ENCODE measurements at places on chromosomes 3 and 15.

DNA sequence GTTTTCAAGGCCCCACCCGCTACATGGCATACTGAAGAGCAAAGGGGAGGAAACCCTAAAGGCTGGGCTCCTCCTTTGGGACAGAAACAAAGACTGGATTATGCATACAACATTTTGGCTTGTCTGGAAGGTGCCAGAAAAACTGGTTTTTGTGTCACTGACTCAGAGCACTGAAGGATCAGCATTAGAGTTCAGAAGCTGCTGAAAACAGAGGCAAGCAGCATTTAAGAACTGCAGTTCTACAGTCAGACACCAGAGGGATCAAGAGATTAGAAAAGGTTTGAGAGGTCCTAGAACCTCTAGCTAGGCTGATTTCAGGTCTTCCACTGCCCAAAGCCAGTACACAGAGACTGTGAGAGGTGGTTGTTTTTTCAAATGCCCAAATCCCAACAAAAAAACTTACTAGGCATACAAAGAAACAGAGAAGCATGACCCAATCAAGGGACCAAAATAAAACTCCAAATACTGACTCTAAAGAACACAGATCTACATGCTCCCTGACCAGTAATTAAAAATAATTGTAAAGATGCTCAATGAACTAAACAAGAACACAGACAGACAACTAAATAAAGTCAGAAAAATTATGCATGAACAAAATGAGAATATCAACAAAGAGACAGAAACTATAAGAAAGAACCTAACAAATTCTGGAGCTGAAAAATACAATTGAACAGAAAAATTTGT lies 91.2 kb downstream of the SENP2 start:
- no peak for DNase-seq

DNA sequence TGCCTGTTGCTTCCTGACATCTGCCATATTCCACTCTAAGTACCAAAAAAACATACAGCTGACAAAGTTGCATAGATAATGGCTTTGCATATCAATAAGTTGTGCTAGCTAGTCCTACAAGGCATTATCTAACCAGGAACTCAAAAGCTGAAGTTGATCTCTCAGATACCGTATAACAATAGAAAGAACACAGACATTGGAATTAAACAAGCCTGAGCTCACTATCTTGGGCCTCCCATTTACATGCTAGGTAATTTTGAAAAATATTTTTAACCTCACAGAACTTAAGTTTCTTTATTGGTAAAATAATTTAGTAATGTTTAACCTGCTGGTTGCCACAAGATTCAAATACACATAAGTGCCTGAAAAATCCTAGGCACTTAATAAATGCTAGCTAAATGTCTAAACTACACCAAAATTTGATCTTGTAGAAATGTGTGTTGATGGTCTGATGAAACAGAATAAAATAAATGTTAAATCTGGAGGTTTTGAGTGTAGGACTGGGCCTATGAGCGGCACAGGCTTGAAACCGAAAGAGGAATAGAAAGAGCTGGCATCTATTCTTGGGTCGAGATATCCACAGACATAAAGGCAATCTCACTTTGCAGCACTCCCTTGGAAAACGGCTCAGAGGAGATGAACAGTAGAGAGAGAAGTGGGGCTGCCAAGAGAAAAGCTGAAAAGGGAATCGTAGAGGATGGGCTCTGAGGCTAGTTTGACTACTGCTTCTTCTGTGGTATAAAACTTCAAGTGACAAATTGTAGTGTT lies 29.9 kb upstream of the TTC14 start:
- DNase-seq, result no peak

DNA sequence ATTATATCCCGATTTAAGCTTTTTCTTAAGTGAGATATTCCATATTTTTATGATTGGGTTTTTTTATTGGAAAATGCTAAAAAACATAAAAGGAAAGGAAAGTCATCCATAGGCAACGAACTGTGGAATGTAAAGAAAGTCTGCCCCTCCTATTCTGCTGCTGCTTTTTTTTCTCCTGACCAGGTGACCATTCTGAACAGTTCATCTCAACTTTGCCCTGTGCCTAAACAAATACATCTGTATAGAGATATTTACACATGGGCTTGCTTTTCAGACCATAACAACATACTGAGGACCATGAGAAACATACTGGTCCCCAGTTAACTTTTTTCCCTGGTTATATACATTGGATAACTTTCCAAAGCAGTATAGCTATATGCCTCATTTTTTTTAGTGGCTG lies 18.9 kb upstream of the MLF1 start:
- DNase-seq, result no peak

DNA sequence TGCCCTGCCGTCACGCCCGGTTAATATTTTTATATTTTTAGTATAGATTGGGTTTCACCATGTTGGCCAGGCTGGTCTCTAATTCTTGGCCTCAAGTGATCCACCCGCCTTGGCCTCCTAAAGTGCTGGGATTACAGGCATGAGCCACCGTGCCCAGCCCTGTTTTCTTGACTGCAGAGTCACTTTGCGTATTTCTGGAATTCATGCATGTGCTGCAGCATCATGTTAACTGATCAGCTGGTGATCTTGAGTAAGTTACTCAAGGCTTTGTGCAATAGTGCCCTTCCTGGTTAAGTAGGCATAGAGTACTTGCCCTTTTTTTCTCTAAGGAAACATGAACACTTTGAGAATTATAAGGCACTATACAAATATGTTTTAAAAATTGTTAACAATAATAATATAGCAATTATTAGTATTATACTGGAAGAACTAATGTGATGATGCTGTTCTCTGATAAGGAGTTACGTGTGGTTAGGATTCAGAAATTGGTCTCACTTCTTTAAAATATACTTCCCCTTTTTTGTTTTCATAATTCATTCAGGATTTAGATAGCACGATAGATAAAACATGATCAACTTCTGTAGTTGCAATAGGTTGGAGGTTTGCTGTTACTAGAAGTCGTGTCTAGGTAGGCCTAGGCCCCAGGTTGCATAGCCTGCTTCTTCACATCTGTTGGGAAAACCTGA lies 33.6 kb downstream of the GPR171 start:
- no peak for DNase-seq

- DNase-seq, result no peak
These were observed 138.7 kb upstream of the CBLB start for GRCh38 chr3:106007512-106007911.

GRCh38 chr15:40286061-40286532 lies 3.2 kb upstream of the ANKRD63 start:
- DNase-seq, result no peak

DNA sequence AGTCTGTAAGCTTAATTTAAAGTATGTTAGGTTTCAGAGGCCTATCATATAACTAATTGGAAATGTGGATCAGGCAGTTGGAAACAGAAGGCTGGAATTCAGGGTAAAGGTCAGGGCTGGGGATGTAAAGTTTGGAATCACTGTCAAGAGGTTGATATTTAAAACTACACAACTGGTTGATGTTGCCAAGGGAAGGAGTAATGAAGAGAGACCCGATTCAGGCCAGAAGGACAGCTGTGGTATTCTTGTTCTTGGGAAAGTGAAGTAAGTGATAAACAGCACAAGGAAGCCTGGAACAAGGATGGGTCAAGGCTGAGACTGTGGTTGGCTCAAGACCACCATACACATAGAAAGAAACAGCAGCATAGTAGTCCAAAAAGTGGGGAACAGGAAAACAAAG lies 654.2 kb downstream of the NTRK3 start:
- no peak for DNase-seq

DNA sequence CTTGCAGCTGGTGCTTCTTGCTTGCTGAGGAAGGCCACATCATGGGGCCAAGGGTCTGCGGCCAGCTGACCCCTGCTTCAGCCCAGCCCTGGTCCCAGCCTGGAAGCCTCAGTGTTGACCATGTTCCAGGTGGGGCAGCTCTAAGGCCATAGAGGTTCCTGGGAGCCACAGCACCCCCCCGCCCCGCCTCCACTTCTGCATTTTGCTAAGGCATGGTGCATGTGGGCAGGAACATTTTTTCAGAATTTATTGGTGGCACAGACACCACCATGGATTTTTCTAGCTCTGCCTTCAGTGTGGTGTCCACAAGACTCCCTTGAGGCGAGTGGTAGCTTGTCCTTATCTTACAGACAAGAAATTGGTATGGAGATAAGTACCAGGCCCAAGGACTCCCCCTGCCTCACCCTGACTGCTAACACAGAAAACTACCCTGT lies 1.9 kb upstream of the CHST14 start:
- DNase-seq, result no peak

DNA sequence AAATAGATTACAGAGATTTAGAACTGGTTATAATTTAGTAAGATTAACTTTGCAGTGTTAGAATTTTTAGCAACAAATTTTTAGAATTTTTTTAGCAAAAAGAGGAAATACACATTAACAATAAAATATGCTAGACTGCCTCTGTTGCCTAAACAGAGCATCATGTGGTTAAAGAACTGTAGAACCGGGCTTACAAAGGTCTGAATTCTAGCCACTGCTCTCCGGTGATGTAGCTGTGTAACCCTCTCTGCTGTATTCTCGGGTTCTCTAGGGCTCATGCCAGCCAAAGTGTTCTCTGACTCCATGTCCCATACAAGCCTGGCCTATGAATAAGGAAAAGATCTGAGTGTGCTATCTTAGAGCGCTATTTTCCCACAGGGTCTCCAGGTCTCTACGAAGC lies 2.9 kb upstream of the P2RY12 start:
- no peak for DNase-seq

- no peak for DNase-seq
These were observed 2.3 kb upstream of the GRM2 start for GRCh38 chr3:51704511-51704950.

GRCh38 chr15:60135961-60136360 lies 131.8 kb downstream of the FOXB1 start:
- DNase-seq, result no peak

DNA sequence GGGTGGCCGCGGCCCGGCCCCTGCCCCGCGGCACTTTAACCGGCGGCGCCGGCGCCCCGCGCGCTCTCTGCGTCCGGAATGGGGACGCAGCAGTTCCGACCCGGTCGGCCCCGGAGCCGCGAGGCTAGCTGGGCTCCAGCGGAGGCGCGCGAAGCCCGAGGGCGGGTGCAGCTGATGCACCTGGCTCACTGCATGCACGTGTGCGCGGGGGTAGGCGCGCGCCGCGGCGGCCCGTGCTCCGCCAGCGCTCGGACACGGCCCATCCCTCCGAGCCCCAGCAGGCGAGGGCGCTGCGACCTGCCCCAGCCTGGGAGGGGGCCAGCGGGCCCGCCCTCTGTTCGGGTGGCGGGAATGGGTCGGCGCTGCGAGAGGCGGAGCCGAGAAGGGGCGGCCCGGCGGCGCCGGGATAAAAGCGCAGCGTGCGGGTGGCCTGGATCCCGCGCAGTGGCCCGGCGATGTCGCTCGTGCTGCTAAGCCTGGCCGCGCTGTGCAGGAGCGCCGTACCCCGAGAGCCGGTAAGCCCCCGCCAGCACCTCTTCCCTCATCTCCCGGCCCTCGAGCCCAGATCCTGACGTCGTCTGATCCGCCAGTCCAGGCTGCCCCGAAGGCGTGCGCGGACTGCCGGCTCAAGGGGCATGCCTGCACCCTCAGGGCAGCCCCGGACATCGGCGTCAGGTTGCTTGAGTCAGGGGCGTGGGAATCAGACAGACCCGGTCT lies at the start of the genes CHDH and IL17RB:
CHDH (minus strand) TSS at position 286 of the 717 bp plus-strand sequence. CDS start 22,411 bp downstream, outside the sequence.
IL17RB (plus strand) TSS at position 435 of the 717 bp plus-strand sequence; CDS start at position 456, 21 bp downstream.
- peak; percentile 7 for DNase-seq

DNA sequence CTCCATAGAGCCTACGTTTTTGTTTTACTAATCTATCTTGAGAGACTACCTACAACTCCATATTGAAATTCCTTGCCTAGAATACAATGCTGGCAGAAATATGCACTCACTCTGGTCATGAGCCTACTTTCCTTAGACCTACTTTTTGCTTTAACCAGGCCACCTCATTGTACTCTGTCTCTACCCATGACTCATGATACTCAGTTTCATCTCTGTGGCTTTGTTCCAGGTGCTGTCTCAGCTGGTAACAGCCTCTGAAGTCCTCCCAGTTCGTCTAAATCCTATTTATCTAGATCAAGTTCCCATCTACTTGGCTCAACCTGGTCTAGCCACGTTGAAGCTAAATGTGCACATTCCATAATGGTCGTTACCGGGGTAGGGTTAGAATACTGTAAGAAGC lies 536.4 kb downstream of the RSL24D1 start:
- DNase-seq, result no peak

GRCh38 chr3:57184526-57184925 lies 15.3 kb downstream of the HESX1 start:
- DNase-seq, result no peak

GRCh38 chr3:72134989-72135451 lies 350.1 kb upstream of the PROK2 start:
- no peak for DNase-seq

- DNase-seq, result no peak
These were observed 33.0 kb upstream of the CDCP1 start for GRCh38 chr3:45179163-45179562.

- no peak for DNase-seq
These were observed 12.3 kb downstream of the PLXNB1 start for GRCh38 chr3:48417529-48418108.

DNA sequence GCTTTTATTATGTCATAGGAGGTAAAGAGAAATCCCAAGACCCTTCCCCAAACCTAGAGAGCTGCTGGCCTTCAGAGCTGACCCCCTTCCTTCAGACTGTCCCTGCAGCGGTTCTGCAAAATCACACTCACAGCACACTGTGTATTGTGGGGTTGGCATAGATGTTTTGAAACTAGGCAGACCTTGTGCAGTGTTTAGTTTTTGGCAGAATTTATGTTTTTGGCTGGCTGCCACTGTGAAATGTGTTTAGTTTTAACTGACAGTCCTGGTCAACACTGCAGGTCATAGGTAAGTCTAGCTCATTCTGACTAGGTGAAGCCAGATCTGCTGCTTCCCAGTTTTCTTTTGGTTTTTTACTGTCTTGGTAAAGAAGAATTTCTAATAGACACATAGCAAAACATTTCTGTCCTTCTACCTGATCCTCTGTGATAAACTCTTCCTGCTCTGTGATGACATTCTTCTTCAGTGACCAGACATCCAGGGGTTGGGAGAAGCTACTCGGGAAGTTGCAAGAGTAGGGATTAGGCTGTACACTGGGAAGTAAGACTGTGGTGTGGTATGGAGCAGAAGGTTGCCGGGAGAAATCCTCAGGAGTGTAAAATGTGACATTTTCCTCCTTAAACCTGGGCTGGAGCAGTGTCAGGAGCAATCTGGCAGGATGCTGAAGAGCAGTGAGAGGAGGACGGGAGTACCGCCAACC lies 209.6 kb upstream of the MCTP2 start:
- DNase-seq, result no peak

DNA sequence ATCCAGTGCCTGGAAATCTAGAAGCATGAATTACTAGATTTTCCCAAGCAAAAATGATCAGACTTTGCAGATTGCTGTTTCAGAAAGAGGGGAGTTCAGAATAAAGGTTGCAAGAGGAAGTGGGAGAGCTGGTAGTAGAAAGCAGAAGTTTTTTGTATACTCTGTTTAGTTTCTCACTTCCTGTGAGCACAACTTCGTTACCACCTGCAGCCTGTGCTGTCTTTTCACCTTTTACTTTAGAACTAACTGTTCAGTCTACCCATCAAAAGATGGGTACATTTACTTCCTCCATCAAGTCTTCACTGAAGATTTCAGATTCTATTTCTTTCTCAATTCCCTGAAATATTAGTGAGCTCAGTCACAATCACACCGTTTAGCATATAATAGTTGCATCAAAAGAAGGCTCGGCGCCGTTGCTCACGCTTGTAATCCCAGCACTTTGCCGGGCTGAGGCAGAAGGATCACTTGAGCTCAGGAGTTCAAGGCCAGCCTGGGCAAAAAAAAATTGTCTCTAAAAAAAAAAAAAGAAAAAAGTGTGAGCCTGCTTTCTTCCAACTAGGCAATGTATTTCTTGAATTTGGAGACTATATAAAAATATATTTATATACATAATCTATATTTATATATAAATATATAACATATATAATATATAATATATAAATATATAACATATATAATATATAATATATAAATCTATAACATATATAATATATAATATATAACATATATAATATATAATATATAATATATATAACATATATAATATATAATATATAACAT lies 1.8 kb upstream of the CEP97 start:
- DNase-seq, result no peak

Measured in CD4-positive, alpha-beta T cell (primary cell).